Spleen (tissue), 13 donors: ENCODE measurements at places on chromosomes 1 and 21.

- no peak for DNase-seq
These were observed 54.2 kb upstream of the BCL9 start for GRCh38 chr1:147486876-147487656.

GRCh38 chr1:240888039-240888786 lies 276.3 kb upstream of the GREM2 start:
- DNase-seq = no peak

DNA sequence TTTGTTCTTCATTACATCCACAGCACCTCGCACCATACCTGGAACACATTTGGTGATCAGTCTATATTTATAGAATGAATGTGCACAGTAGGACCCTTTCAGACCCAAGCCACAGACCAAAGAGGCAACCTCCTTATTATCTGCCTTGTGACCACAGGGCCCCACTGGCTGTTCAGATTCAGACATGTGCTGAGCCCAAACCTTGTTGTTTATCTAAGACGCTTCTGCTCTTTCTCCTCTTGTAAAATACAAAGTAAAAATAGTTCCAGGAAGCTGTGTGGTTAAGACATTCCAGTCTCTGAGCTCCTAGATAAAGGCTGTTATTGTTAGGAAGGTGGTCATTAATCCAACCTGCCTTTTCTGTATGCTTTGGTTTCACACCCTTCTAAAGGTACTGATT lies 3.6 kb upstream of the SCMH1 start:
- DNase-seq = no peak

- DNase-seq = peak; percentile 74
These were observed 33.7 kb upstream of the VASH2 start for GRCh38 chr1:212916481-212917133.

DNA sequence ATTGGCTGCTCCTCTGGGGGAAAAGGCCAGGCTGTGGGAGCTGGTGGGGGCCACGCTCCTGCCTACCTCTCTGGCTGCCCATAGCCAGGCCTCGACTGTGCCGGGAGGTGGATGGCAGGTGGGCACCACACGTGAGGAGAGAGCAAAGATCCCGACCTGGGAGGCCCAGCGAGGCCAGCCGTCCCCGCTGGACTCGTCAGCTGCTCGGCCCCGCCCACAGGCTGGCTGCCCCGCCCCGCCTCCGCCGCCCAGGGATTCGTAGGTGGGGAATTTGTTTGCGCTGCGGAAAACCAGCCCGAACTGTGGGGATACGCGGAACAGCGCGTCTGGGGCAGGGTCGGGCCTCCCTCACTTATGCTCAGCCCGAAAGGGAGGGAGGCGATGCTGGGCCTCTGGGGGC lies 31.7 kb downstream of the TP73 start:
- DNase-seq = no peak

DNA sequence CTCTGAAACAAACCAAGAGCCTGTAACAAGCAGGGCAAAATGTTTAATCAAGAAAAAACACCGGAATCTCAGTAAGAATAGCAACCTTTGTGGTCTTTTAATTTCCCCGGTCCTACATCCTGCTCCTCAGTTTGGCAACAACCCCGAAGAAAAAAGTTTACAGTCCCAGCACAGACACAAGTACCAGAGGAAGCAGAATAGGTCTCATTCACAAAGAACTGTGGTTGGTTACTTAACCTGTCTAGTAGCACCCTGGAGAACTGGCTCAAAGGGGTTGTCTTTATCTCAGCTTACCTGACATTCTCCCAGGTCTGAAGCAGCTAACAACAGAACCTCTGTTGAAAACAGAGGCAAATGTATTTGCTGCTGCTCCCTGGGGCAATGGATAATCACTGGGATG lies 399.3 kb downstream of the AJAP1 start:
- DNase-seq = no peak

DNA sequence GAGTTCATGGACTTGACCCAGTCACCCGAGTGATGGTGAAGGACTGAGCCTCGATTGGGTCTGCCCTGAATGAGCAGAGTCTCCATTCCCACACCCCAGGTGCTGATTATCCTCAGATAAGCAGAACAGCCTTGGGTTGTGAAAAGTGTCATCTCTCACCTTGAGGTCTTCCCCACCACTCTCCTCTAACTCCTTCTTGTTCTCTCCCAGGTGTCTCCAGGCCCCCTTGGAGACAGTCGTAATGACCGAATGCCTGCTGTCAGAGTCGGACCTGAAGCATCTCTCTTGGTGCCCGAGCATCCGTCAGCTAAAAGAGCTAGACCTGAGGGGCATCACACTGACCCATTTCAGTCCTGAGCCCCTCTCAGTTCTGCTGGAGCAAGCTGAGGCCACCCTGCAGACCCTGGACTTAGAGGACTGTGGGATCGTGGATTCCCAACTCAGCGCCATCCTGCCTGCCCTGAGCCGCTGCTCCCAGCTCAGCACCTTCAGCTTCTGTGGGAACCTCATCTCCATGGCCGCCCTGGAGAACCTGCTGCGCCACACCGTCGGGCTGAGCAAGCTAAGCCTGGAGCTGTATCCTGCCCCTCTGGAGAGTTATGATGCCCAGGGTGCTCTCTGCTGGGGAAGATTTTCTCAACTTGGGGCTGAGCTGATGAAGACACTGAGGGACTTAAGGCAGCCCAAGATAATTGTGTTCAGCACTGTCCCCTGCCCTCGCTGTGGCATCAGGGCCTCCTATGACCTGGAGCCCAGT lies 3.4 kb downstream of the PRAMEF12 start:
- no peak for DNase-seq

- peak; percentile 67 for DNase-seq
These were observed 52.4 kb downstream of the DISP3 start for GRCh38 chr1:11531314-11531870.

DNA sequence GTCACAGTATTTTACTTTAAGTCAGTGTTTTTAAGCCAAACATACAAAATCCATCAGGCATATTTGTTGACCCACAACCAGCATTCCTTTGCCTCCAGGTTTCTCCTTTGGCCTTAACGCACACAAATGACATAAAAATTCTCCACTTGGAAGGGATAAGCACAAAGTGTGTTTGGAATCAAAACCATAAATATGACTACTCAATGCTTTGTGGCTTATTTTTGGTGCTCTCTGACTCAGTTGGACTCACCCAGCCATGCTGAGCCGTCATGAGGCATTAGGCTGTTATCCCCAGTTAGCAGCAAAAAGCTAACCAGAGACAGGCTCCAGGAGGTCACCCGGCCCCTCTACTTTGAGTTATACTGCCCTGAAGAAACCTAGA lies 948 bp downstream of the PRUNE1 start:
- no peak for DNase-seq
